Muscle of arm (tissue), 14 donors: ENCODE measurements at places on chromosomes 6 and 20.

GRCh38 chr6:163554663-163555062, 140.1 kb downstream of the QKI start:
- DNase-seq = no peak

DNA sequence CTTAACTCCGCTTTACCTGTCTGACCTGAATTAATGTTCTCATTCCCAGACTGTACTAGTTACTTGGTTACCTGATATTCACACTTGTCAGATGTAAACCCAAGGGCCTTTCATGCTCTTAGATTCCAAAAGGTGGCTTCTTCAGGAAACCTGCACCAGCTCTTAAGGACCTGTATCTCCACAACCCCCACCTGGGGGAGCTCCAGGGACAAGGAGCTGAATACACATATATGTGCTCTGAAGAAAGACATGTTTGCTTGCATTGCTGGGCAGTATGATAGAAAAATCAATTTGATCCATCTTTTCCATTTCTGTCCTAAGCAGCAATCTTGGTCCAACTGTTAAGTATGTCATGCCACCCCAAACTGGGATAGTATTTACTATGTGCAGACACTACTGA, 64.8 kb upstream of the POU3F2 start:
- no peak for DNase-seq

GRCh38 chr6:87197547-87197946, 42.2 kb downstream of the ZNF292 start:
- DNase-seq = no peak

DNA sequence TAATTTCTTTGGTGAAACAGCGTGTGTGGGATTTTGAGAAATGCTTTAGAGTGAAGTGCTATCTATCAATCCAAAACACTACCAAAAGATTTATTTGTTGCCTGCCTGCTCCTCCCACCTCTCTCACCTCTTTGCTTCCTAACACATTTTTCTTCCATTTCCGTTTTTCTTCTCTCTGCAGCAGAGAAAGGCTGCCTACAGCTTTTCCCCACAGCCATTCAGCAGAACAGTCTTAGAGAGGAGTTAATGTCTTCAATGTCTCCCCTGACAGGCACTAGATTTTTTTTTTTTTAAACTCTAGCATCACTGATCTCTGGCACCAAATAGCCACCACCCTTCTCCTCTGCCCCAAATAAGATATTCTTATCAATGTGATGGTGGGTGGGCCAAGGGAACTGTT, 327.8 kb upstream of the MAN1A1 start:
- no peak for DNase-seq

DNA sequence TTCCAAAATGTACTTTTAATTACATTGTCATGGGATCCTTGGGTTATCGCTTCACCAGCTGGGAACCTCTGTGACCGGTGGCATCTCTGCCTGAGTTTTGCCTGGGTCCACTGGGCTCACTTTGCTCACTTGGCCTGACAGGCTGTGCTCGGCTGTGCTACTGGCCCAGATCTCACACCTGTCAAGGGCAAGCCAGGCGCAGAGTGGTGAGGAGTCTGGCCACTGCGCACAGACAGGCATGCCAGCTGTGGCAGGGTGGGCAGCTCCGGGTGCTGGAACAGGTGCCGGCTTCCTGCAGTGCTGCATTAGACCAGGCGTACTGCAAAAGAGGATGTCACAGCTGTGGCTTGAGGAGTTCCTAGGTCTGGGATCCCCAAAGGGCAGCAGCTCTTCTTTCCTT, 489.8 kb downstream of the TENT5A start:
- DNase-seq = no peak
